Astrocyte of the spinal cord (primary cell): ENCODE measurements at places on chromosomes 7 and 10.

DNA sequence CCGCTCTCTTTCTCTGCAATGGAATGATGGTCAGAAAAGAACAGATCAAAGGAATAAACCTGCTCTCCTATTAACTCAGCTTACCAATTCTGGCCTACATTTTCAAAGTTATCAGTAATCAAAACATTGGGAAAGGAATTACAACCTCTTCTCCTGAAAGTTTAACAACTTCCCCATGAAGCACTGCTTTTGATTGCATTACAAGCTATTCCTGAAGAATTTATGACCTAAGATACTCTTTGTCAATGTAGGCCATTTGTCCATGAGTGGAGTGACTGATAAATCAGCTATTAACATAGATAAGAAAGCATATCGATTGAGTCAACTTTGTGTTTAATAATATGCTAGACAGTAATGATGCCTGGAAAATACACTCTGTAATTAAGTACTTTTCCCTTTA lies 271.7 kb upstream of the C7orf33 start:
- no peak for DNase-seq

- DNase-seq, result no peak
Observed at GRCh38 chr10:82821043-82821442, 946.0 kb downstream of the NRG3 start.

DNA sequence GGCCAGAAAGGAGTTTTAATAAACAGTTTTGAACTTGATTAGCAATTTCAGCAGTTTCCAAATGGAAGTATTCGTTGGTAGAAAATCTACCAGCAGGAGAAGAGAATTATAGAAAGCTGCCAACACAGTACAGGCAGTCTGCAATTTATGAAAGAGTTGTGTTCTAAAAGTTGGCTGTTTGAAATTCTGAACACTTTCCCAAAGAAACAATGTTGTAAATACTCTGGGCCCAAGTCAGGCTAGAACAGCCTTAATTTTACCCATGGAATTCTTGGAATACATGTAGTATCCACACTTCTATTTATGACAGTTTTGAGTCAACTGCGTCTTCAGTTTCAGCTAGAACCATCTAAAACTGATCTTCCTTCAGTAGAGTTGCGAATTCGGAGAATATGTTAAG lies 42.5 kb downstream of the AVL9 start:
- DNase-seq, result no peak

- no peak for DNase-seq
Observed at GRCh38 chr10:69684981-69685353, 54.9 kb downstream of the FAM241B start.

DNA sequence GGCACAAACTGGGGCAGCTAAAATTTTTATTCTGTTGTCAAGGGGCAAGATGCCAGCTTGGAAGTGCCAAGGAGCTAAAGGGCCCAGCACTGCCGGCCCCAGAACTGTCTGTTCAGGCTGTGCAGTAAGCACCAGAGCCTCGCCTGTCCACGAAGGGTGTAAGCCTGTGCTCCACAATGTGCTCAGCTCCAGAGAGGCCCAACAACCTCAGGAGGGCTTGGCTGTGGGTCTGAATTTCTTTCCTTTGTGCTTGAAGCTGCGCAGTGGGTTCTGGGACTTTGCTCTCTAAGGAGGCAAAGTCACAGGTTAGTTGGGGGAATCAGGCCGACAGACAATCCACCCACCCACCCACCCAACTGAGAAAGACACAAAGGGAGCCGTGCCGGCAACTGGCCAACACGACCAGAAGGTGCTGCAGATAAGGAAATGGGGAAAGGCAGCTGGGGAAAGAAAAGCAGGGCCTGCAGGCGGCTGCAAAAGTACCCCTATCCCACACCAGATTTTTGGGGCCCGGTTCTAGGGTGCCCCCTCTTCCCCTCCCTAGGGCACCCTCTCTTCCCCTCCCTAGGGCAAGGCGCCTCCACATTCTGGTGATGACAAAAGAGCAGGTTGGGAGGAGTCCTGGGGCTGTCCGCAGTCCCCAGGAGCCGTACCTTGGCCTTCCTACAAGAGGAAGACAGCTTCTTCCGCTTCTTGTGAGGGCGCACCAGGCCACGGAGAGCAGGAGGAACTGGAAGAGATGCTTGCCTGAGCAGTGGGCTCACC lies 7.7 kb downstream of the DDX56 start:
- no peak for DNase-seq

DNA sequence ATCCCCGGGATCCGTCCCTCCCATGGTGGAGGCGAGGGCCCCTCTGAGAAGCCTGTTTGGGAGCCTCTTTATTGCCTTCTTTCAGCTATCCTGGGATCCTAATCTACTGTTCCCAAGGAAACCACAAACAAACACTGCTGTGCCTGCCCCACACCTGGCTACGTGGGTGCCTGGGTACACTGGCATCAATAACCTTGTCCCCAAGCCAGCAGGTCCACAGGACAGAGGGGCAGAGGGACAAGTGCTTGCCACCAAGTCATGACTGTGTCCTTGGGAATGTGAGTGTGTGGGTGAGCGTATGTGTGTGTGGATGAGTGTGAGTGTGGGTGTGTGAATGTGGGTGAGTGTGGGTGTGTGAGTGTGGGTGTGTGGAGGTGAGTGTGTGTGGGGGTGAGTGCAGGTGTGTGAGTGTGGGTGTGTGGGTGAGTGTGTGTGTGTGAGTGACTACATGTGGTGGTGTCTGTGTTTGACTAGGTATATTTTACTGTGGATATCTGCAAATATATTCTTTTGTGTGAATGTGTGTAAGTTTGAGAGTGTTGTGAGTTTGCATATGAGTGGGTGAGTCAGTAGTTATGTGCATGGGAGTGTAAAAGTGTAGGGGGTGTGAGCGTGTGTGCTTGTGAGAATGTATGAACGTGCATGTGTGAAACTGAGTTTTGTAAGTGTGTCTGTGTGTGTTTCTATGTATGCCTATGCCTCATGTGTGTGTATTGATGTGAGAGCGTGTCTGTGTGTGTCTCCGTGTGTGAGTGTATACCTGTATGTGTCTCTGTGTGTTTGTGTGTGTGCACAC lies 96.1 kb downstream of the TNS3 start:
- DNase-seq, result no peak
